ENCODE measurements at places on chromosomes 3 and 15.
A peak's percentile ranks its signal among the peaks of the same experiment; 100 is the strongest.

DNA sequence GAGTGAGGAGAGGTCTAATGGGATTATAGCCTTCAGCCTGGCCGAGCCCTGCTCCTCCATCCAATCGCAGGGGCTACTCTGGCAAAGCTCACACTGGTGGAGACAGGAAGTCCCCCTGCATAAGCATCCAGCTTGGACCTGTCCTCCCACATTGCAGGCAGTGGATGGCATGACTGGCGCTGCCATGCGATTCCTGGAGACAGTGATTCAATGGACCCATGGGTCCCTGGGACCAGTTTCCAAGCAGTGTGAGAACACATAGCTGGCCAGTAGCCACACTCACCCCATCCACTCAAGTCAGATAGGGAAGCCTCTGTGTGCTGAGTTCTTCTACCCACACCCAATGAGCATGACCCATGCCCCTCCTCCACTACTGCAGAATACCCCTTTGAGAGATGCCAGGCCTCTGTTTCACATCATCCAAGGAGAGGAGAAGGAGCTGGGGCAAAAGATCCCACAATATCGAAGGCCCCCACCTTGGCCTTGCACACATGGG is 18.1 kb upstream of the POC1A start:
- no peak for DNase-seq

- DNase-seq: no peak
Measured at GRCh38 chr15:63054985-63055384, 12.4 kb downstream of the TPM1 start.

- DNase-seq: no peak
Measured at GRCh38 chr3:154085071-154085470, 36.1 kb upstream of the ARHGEF26 start.

DNA sequence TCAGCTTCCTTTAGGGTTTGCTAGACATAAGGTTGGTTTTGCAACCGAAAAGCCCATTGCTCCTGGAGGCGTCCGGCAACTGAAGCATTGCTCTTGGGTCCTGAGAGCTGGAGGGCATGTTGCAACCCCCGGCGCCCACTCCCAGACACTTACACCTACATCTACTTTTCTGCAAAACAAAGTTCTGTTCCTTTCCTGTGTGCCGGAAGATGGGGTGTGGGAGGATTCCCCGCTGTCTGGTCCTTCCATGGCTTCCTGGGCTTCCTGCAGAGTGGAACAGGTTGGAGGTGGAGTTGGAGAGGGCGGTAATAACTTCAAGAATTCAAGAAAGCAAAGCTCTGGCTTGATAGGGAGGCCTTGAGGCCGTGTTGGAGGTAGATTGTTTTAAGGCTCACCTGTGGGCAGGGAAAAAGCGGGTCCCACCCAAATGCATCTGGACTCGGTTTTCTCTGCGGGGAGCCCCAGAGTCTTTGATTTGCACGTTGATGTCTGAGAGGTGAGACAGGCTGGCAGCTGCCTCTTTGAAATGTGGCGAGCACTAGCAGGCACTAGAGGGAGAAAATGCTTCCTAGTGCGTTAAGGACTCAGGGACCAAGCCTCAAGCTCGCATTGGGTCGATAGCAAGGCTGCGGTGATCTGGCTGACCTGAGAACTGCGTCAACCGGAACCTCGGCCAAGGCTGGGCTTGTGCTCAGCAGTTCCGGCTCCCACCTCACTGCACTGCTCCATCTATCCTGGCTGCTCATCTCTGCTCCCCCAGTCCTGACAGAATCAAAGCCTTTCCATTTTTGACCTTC is 39.5 kb downstream of the NR2F2 start:
- DNase-seq: no peak

DNA sequence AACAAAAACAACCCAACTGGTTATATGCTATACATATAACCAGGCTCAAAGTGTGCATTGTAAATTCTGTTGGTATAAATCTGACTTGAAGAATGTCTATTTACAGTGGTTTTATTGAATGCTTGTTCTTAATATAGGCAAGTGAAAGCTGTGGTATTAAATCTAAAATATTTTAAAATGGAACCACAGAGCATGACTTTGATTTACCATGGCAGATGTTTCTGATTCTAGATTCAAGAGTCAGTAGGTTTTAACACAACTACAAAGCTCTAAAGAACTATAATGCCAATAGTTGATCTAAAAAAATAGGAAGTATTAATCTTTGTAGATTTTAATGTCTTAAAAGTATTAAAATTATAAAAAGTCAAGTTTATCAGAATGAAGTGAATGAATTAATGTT is 141.9 kb upstream of the PLSCR5 start:
- no peak for DNase-seq

DNA sequence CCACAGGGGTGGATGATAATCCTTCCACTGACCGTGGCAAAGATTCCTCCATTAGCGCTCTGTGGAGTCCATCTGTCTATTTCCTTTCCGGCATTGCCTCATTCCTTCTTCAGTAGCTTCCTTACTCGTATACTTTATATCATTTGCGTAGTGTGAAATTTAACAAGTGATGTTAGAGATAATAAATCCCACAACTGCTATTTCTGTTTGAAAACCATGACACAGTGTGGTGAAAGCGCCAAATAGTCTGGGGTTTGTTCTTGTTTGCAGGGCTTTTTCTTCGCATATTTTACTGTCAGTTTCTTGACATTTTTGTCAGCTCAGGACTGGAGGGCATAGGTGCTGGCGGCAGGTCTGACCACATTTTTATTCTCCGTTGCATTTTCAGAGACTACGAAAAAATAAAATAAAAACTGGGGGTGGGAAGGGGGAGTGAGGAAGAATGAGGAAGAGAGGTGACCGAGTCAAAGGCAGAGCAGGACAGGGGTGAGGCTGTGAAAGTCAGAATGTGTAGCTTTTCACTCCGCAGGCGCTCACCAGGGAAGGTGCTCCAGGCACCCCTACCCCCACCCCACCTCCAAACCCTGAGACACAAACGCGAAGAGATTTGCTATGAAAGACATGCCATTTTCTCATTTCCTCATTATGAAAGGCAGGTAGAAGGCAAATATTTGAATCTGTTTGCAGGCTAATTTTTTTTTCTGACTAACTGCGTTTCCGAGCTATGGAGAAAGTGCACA is 965.0 kb downstream of the MCTP2 start:
- no peak for DNase-seq

DNA sequence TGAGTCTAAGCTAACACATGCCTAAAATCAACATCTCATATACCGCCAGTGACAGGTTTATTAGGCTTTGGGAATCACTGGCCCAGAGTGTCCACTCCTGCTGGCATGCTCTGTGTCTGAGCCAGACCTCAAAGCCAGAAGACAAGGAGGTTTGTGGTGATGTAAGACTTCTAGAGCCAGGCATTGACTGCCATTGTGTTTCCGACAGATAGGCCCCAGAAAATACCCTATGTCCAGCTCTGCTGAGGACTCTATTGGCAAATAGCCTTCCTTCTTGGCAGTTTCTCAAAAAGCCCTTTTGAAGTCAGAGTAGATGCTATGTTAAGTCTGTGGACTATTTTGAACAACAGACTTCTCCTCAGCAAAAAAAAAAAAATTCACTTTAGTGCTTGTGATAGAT is 181.9 kb upstream of the UBE2E1 start:
- DNase-seq: no peak

DNA sequence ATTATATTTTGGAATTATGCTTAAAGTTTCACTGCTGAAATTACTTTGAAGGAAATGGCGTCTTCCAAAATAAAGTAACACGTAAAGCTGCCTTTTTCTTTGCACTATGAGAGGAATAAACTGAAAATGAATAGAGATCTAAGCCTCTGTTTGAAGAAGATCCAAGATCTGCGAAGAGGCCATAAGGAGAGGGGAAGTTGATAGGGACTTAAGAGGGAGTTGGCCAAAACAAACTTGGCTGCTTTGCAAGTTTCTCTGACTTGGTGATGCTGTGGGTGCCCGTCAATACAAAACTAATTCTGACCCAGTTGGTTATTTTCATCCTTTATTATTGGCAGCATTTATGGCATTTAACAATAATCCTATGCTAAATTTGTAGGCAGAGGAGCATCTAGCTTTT is 190.2 kb upstream of the GBE1 start:
- DNase-seq: peak; percentile 61

- no peak for DNase-seq
Measured at GRCh38 chr3:14595561-14595960, 55.4 kb upstream of the GRIP2 start.
